ENCODE measurements at places on chromosomes 6 and 20.
A peak's percentile ranks its signal among the peaks of the same experiment; 100 is the strongest.

- DNase-seq = no peak
Measured at GRCh38 chr6:63582579-63583231, 10.4 kb downstream of the LOC128125822 start.

DNA sequence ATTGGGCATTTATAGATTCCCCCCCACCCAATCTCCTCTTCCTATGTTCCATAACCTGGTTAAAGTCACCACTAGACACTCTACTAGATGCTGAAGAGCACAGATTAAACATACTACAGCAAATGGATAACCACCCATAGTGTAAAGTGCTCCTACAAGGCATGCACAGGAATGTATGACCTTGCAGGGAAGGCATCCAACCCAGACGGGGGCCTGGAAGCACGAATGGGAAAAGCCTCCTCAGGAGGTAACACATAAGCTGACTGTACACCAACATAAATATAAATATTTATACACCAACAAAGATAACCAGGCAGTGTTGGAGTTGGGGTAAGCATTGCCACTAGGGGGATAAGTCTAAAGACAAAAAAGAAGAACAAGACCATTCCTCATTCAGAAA lies 691.7 kb downstream of the GRIK2 start:
- no peak for DNase-seq

DNA sequence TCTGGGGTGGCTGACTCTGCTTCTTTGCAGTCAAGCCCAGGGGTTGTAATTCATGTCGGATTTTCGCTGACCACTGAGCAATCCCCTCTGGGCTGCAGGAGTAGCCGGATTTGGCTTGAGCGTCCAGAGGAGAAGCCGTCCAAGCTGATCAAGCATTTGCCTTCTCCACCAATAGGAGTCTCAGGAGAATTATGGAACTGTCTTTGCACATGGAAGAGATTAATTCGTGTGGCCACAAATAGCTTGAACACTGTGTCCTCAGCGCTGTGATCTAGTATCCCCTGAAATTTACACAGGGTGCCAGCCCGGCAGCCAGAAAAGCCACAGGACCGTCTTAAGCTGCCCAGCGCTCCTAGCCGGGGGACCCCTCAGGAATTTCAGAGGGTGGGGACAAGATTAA lies 37.1 kb downstream of the EYA2 start:
- DNase-seq = no peak

- no peak for DNase-seq
Measured at GRCh38 chr6:128743974-128744765, 138.8 kb upstream of the LAMA2 start.

DNA sequence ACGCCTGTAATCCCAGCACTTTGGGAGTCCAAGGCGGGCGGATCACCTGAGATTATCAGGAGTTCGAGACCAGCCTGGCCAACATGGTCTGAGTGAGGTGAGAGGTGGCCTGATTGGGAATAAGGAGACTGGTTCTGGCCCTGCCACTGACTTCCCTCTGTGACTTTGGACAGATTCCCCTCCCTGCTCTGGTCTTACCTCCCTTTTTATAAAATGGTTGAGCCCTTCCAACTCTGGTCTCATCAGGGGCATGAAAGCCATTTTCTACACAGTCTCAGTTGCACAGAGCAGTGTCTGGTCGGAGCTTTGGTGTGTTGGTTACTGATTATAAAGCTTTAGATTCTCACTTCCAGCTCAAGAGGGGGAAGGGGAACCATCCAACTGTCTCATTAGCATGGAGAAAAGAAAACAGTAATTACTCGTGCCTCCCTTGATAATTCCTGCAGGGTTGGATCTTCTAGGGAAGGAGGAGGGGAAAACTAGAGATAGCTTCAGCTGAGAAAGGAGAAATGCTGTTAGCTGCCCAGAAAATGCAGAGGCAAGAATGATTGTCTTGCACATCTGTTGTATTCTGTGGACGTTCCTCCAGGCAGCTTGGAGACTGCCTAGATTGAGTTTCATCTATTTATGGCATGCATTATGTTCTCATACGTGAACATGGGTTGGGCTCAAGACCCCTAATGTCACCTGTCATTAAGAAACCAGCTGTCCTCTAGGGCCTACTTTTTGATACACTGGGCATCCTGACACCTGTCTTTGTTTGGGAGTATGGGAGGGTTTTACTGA lies 30.4 kb downstream of the RALY start:
- DNase-seq = no peak

GRCh38 chr6:106045077-106045476 lies 41.1 kb upstream of the PRDM1 start:
- no peak for DNase-seq

GRCh38 chr6:113901482-113901881 lies 44.3 kb downstream of the MARCKS start:
- no peak for DNase-seq

- DNase-seq = no peak
Measured at GRCh38 chr6:74742793-74743508, 462.9 kb downstream of the COL12A1 start.

DNA sequence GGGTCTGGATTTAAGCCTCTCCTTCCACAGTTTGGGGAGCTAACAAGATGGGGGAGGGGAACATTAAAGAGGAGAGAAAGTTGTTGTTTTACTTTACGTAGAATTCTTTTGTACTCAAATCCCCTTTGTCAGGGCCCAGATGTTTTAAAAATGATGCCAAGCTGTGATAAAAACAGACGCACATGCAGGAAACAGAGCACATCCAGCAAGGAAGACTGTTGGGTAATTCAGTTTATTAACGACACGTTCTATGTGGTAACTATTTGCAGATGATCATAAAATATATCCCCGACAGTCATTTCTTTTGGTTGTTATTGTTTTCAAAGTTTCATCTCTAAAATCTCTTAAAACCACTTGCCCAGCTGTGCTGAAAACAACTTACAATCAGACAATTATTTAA lies 307.0 kb upstream of the PRDM1 start:
- DNase-seq = no peak

DNA sequence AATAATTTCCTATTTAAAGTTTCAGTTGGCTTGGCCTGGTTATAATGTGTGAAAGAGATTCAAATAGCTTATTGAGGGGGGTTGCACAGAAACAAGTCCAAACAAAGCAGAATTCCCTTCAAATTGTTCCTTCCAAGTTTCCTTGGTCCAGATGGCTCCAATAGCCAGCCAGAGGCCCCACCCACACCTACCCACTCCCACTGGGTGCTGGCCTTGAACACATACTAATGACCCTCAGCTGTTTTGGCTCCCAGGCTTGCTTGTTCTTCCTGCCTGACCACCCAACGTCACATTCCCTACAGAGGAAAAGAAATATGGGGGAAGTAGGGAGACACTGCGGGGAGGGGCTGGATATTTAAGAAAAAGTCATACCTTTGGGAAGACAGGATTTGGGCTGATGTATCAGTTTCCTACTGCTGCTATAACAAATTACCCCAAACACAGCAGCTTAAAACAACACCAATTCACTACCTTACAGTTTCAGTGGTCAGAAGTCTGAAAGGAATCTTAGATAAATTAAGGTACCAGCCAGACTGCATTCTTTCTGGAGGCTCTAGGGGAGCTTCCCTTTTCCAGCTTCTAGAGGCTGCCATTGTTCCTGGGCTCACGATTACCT lies 95.7 kb downstream of the COL21A1 start:
- no peak for DNase-seq

DNA sequence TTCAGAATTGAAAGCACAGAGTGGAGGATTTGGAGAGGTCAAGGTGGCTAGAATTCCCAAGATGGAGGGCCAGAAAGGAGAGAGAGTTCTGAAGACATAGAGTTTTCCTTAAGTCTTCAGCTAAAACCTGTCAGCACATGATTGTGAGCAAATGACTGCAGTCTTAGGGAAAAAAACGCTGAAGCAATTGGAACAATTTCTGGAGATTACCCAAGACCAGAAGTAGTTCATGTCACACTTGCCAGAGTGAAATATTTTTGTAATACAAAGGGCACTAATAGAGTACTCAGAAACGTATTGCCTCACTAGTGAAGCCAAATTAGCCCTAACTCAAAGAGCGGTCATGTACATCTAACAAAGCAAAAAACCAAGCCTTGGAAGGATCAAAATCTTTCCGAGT lies 541.3 kb upstream of the MARCKS start:
- DNase-seq = no peak

DNA sequence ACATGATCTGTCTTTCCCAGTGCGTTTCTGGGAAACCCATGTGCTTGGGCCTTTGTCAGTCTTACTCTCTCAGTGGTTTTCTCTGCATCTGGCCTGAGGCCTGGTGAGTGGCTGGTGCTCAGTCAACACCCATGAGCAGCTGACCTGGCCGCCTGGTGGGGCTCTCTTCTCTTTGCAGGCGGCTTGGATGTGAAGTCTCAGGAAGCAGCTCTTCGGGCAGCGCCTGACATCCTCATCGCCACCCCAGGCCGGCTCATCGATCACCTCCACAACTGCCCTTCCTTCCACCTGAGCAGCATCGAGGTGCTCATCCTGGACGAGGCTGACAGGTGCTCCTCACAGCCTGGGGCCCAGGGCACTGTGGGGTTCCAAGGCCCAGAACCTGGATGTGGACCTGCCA lies 10.8 kb downstream of the DDX27 start:
- no peak for DNase-seq

GRCh38 chr20:50810063-50810462 lies 15.2 kb downstream of the BCAS4 start:
- DNase-seq = no peak

- DNase-seq = no peak
Measured at GRCh38 chr6:5091210-5092069, 6.3 kb downstream of the PPP1R3G start.

DNA sequence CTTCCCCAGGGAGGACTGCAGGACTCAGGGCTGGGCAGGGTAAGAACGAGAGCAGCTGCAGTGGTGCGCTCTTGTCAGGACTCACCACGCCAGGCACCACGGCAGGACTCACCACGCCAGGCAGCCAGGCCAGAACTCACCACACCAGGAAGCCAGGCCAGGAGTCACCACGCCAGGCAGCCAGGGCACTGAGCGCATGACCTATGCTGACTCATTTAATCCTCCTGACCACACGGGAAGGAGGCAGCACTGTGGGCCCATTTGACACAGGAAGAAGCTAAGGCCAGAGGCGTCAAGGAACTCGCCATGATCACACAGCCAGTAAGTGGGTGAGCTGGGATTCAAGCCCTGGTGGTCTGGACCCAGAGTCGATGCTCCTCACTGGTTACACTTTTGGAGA lies 189.3 kb downstream of the PREX1 start:
- no peak for DNase-seq

DNA sequence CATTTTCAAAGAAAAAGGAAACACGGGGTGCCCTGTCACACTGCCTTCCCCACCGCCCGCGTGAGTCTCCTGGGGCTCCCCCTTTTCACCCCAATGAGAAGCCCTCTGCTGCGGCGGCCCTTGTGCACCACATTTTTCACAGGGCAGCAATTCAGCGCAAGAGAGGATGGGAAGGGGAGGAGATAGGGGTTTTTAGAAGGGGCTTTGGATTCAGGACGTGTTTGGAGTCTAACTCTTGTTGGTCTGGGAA lies 726 bp upstream of the ARFGEF3 start:
- no peak for DNase-seq

DNA sequence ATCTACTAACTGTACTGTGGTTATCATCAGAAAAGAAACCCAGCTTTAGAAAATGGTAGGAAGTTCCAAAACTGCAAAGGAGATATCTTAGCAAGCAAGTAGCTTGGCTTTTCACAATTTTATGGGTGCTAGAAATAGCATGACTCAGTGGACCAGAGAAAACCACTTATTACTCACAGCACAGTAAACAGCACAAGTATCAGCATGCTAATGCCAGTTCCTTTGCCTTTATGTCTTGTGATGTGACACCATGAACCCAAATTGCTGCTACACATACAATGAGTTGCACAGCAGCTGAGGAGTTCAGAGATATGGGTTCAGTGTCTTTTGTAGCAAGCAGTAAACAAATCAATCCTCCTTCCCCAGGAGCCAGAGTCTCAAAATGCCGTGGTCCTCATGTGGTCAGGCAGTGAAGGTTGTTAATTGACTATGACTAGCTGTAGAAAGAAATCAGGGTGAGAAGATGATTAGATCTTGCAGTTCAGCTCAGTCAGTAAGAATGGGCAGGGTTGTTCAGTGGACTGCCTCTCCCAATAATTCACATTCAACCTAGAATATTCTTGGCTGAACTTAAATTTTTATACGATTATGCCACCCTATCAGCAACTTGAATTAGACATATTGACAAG lies 73.3 kb downstream of the OPRM1 start:
- DNase-seq = no peak

DNA sequence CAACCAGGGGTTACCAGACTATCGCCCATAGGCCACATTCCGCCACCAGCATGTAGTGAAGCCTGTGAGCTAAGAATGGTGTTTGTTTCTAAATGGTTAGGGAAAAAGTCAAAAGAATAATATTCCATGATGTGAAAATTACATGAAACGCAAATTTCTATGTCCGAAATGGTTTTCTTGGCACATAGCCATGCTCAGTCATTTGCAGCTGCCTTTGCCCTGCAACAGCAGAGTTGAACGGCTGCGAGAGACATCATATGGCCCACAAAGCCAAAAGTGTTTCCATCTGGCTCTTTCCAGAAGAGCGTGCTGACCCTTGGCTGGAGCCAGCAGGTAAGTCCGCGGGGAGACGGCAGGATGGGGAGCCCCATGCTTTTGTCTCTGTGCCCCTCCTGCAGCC lies 60.7 kb downstream of the FAM120B start:
- DNase-seq = no peak

- no peak for DNase-seq
Measured at GRCh38 chr6:25263657-25264056, 15.5 kb upstream of the CARMIL1 start.

GRCh38 chr6:16078064-16078463 lies 50.8 kb upstream of the MYLIP start:
- DNase-seq = no peak

DNA sequence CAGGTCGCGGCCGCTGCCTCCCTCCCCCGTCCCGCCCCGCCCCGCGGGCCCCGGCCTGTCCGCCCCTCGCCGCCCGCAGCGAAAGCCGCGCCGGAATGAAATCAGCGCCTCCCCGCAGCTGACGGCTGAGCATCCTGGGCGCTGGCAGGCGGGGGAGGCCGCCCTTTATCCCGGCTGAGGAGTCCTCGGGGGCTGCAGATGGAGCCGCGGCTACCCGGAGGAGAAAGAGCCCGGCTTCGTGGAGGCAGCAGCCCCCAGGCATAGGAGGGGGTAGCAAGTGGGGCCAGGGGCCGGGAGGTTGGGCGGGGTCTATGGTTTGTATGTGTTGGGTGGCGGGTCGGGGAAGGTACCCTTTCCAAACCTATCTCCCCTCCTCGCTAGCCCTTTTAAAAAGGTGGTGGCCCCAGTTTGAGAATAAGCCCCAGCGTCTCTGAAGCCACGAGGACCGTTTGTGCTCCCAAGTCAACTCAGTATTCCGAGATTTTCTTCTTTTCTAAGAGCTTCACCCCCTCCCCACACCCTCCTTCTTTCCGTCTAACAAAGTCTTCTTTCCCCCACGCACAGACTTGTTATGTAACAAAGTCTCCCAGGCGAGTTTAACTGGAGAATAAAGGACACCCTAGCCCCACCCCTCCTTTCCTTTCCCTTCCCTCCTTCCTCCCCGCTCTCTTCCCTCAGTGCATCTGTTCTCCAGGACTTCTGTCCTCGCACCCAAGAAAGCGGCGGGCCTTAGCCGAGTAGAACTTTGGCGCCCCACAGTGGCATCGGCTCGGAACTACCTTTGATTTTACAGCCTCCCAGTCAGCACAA lies 11.0 kb downstream of the POU3F2 start:
- DNase-seq = peak; percentile 58

GRCh38 chr20:50027611-50028105 lies 44.9 kb downstream of the SNAI1 start:
- no peak for DNase-seq

GRCh38 chr6:56335726-56336125 lies 88.3 kb upstream of the COL21A1 start:
- DNase-seq = no peak

GRCh38 chr6:5701174-5701573 lies 305.6 kb downstream of the NRN1 start:
- no peak for DNase-seq

GRCh38 chr6:163720005-163720404 lies 305.5 kb downstream of the QKI start:
- DNase-seq = no peak
